ENCODE measurements at places on chromosomes 12 and 14.

GRCh38 chr14:83196236-83196635 is 1662.6 kb upstream of the SEL1L start:
- DNase-seq, result no peak

GRCh38 chr12:58176296-58176869 is 235.0 kb downstream of the ATP23 start:
- DNase-seq, result no peak

- no peak for DNase-seq
Measured at GRCh38 chr14:105012171-105012985, 8.5 kb downstream of the CDCA4 start.

DNA sequence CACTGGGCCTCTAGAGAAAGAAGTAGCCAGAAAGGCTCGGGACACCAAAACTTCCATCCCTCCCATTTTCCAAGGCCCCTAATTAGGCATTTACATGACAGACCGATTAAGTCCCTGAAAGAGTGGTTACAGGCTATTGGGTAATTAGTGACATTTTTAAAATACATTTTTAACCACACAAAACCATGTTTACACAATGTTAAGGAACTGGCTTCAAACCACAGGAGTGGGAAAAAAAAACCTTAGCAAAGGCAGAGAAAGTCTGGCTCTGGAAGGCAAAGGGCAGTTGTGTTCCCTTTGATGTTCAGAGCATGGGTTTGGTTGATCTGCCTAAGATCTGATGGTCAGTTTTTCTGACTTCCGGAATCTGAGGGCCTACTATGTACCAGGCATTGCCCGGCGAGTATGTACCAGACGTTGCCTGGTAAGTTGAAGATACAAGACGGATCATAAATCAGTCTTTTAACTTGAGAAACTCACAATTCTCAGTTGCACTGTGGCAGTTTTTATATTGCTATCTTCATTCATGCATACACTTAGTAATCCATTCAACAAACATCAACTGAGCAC is 576.5 kb downstream of the MED13L start:
- DNase-seq, result no peak

DNA sequence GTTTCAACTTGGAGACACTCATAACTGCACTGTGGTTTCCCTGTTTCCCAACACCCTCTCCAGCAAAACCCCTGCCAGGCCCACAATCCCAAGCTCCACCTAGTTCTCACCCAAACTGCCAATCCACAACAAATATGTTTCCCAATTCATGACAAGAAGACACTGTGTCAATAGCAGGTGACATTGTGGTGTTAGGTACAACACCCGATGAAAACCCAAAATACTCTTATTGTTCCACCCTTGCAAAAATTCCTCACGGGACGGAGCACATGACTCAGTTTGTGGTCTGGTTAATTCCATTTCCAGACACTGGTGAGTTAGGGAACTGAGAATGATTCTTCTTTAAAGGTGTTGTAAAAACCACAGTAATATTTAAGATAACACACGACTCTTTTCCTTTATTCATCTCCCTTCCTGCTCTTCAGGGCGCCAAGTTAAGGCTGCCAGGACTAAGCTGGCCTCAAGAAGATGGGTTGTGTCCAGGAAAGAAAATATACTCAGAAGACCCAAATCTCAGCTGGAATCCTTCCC is 735.5 kb downstream of the MED13L start:
- DNase-seq, result no peak

DNA sequence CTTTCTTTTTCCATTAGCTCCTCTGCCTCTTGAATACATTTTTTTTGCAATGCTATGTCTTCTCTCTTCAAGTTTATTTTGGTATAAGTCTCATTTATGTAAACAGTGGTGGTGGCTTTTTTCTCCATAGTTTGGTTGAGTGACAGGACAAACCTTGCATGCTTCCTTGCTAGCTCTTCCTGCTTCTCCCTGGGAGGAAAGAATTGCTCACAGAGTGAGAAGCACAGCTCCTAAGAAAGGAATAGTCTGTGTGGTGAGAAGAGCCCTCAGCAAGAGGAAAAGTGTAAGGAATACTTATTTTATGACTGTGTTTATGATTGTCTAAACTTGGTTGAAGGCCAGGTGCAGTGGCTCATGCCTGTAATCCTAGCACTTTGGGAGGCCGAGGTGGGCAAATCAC is 11.5 kb downstream of the CCDC175 start:
- no peak for DNase-seq

- DNase-seq, result no peak
Measured at GRCh38 chr12:26058818-26059217, 66.0 kb downstream of the BHLHE41 start.

DNA sequence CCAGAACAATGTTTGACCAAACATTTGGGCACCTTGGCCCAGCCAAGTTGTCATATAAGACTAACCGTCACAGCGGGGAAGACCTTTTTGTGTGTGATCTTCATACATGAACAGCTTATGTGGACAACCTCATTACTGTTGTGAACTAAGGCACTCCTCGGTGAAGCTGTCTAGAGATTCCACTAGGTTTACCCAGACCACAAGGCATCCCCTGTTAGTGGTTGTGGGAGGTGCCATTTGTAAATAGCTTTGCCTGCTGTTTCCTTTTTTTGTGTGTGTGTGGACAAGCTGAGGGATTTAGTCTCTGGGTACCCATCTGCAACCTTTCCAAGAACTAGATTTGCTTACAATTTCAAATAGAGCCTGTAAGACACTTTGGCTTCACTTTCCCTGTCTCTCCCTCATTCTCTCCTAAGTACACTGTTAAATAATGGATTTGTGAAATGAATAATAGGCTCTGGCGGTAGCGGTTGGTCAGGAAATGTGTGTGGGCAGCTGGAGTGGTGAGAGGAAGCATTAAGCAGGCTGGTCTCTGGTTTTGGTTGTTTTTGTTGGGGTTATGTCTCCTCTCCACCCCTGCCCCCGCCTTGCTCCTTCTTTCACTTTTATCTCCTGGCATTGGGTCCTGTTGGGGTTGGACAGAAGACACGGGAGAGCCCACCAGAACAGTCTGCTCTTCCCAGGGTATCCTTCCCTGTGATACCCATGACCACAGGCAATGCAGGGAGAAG is 727.6 kb downstream of the VRK1 start:
- no peak for DNase-seq

GRCh38 chr12:24487606-24488005 is 461.3 kb downstream of the BCAT1 start:
- DNase-seq, result no peak

GRCh38 chr14:36716614-36717184 is 55.0 kb downstream of the PAX9 start:
- no peak for DNase-seq

DNA sequence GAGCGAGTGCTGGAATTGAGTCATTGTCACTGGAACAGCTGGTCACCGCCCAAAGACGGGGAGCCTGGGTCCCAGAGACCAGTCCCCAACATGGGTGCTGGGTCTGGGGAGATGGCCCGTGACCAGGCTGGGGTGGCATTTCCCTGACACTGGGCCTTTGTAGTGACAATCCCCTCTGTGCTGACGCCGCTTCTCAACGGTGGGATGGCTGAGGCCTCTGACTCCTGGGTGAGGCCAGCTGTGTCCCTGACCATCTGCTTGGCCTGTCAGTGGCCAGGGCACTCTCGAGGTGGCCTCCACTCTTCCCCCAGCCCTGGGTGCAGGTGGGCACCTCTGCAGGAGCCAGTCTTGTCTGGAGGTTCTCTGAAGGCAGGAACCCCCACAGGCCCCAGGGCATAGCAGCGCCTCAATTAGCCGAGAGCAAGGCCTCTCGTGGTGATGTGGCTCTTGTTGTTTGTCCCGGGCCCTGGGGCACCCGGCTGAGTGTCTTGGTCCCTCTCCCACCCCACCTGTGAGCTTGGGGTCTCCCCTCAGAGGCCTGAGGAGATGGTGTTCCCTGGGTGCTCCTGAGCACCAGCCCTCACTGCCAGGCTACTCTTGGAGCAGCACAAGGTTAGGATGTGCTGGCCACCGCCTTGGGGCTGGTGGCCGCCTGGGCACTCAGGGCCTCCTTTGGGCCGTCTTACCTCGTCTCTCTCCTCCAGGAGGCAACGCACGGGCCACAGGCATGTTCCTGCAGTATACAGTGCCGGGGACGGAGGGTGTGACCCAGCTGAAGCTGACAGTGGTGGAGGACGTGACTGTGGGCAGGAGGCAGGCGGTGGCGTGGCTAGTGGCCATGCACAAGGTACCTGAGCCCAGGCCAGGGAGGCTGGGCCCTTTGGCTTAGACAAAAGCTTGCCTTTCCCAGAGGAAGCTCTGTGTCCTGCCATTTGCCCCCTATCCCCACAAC is 16.6 kb downstream of the ZFYVE21 start:
- no peak for DNase-seq

DNA sequence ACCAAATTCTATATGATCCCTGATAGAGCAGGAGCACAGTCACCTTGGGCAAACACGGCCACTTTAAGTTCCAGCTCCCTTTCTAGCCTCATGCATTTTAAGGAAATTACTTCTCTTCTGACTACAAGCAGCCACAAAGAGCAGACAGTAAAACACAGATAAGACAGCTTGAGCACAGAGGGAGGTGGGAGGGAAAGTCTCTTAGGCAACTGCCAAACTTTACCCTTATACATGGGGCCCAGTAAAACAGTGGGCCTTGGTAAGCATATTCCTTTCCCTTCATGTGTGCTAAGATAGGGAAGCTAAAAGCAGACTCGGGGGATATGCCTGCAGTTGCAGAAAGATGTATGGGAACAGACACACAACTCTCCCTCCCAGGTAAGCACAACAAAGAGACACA is 235.9 kb downstream of the CPNE8 start:
- DNase-seq, result no peak

- no peak for DNase-seq
Measured at GRCh38 chr12:79997096-79997791, 62.3 kb upstream of the PPP1R12A start.

DNA sequence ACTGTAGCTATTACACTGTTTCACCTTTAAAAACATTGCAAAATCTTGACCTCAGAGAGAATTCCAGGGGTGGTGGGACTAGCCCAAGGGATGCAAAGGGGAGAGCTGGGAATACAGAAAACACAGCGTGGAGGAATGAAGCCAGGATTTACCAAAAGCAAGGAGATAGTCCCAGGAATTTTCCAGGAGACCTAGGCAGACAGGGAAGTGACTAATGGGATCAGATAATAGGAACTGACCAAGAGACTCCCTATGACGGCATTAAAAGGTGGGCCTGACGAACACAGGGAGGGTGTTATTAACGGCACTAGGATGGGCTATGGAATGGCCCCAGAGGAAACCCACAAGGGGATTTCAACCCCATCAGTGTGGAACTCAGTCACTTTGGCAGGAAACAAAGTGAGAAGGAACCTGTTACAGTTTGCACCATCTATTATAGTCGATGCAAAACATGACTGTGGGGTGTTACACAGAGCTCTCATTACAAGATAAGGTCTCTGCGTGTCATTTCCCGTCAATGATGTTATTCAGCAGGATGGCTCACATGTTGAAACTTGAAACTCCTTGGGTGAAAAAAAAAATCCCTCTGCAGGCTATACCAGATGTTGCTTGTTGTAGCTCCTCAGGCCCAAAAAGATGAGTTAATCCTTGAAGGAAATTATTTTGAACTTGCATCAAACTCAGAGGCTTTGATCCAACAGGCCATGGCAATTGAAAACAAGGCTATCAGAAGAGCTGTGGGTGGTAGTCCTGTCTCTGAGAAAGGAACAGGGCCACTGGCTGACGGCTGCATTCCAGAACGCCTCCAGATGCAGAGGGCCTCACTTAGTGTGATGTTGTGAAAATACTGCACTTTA is 58.7 kb downstream of the DRAM1 start:
- DNase-seq, result no peak
